ENCODE measurements at places on chromosomes 13 and 19.

DNA sequence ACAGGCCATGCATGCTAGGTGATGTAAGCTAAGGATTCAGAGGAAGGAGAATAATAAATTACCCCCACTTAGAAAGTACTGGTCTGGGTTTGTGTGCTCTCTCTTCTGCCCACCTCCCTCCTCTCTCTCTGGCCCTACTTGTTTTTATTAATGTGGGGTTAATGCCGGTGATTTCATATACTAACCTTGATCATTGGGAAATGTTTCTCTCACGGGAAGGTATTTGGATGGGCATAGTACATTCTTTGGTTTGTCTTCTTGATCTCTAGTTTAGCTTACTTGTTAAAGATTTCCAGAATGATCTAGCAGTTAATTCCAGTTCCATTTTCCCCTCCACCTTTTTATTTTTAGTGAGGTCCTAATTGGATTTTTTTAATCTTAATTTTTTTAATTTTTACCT, 24.6 kb downstream of the ARHGAP35 start:
- no peak for DNase-seq

- no peak for DNase-seq
Measured at GRCh38 chr19:18274781-18275356, 617 bp upstream of the IQCN start.

- no peak for DNase-seq
Measured at GRCh38 chr19:30001791-30002190, 59.8 kb downstream of the URI1 start.

DNA sequence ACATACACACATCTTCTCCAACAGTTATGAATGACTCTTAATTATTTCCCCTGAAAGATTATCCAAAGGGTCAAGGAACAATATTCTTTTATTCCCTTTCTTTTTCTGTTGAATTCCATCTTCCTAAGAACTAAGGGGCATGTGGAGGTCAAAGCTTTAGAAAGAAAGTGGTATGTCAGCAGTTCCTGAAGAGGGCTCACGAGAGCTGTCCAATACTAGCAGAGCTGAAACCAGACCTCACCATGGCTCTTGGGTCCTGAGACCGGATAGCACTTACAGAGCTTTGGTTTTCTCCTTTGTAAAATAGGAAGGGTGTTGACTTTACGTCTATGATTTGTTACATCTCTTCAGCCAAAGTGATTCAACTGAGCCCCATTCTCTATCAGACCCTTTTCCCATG, 109.8 kb upstream of the FREM2 start:
- DNase-seq: no peak

DNA sequence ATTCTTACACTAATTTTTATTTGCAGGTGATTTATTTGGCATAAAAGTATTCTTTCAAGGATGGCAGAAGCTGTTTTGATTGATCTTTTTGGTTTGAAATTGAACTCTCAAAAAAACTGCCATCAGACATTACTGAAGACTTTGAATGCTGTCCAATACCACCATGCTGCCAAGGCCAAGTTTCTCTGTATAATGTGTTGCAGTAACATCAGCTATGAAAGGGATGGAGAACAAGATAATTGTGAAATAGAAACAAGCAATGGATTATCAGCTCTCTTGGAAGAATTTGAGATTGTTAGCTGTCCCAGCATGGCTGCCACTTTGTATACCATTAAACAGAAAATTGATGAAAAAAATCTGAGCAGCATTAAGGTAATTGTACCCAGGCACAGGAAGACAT, 1.2 kb downstream of the LACC1 start:
- DNase-seq: no peak

DNA sequence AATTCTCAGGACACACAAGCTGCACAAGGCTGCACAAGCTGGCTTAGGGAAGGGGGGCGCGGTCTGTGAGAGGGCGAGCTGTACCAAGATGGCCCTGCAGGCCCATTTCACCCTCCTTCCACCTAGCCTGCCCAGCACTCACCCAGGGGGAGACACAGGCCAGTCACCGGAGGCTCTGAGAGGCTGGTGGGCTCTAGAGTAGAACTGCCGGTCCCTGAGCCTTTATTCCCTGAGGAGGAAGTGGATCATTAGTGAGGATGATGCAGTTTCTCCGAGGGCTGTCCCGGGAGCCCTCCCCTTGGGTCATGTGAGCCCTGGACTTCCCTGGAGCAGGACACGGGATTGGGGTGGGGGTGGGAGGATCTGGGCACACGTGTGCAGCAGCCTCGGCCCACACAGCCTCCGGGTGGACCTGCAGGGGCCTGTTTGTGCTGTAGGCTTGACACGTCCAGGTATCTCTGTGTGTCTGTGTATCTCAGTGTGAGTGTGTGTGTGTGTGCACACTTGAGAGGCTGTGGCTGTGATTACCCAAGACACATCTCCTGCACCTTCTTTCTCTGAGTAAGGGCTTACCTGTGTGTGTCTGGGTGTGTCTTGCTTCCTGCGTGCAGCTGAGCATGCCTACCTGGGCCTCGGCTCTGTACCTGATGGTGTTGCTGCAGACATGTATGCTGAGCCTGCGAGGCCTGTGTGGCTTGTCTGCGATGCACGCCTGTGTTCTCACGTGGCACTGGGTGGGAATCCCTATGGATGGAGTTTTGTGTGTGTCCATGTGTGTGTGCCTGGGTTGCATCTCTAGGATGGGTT, at the start of gene ACP5:
Gene ACP5 (minus strand): TSS at position 195 of the 807 bp plus-strand sequence. CDS start 328 bp downstream, outside the sequence.
- DNase-seq: no peak

DNA sequence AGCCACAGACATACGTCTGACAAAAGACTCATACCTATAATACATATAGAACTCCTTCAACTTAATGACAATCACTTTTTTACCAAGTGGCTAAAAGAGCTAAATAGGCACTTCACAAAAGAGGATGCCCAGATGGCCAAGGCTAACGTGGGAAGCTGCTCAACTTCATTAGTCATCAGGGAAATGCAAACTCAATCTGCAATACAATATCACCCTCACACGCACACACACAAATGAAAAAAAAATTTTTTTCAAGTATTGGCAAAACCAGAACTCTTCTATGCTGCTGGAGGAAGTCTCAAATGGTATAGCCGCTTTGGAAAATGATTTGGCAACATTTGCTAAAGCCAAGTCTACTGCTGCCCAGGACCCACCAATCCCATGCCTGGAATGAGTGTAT, 14.6 kb upstream of the DNMT1 start:
- no peak for DNase-seq

DNA sequence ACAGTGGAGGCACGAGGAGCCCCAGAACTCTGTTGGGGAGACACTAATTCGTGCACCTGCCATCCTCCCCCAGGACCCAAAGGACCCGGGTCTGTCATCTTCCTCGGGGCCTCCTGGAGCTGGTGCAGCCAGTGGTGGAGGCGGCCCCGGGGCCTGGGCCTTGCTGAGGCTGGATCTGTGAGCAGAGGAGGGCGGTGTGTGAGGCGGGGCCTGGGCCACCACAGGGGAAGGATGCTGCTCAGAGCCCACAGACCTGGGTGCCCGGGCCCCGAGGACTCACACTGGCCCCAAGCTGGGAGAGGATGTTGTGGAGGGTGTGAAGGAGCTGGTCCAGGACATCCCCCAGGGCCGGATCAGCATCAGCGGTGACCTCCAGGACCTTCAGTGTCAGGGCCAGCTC, 8.3 kb downstream of the IFNL3 start:
- DNase-seq: peak; percentile 20

DNA sequence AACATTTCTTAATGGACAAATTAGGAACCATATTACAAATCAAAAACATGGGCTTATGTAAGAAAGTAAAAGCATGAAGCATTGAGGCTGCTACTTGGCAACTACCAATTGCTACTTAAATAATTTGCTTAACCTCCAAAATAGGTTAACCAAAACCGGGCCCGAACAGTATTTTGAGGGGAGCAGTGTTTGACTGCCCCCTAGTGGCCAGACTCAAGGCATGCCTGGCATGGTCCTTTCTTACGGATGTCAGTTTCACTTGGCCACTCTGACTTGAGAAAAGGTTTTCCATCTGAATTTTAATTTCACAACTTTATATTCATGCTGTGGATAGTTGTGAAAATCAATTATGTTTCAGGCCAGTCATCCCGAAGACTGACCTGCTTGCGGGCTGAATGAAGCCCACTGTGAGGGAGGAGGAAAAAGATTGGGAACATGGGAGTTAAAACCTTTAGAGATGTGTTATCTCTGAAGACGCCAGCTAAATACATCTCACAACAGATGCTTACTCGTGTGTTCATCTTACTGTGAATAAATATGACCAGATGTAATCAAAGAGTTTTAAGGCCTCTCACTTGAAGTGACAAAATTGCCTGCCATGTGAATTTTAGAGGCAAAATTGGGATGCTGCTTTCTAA, 2.9 kb downstream of the RXFP2 start:
- DNase-seq: peak; percentile 47

DNA sequence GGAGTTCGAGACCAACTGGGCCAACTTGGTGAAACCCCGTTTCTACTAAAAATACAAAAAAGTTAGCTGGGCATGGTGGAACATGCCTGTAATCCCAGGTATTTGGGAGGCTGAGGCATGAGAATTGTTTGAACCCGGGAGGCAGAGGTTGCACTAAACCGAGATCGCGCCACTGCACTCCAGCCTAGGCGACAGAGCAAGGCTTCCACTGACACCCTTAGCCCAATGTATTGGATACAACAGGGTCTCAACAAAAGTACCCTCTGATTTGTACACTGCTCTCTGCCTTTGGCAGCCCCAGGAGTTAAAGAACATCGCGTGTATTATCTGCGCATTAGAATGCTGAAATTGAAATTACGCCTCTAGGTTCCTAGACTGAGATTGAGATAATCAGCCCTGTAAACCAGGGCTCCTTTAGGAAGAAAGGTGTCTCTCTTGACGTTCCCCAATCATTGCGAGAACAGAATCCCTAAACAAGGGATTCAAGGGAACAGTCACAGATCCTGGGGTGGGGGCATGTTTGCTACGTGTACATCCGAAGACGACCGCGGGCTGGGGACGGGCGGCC, 21.9 kb downstream of the IPO5 start:
- no peak for DNase-seq

GRCh38 chr13:109990296-109990695, 203.9 kb upstream of the IRS2 start:
- no peak for DNase-seq

- DNase-seq: no peak
Measured at GRCh38 chr13:106484084-106484483, 51.4 kb downstream of the EFNB2 start.

DNA sequence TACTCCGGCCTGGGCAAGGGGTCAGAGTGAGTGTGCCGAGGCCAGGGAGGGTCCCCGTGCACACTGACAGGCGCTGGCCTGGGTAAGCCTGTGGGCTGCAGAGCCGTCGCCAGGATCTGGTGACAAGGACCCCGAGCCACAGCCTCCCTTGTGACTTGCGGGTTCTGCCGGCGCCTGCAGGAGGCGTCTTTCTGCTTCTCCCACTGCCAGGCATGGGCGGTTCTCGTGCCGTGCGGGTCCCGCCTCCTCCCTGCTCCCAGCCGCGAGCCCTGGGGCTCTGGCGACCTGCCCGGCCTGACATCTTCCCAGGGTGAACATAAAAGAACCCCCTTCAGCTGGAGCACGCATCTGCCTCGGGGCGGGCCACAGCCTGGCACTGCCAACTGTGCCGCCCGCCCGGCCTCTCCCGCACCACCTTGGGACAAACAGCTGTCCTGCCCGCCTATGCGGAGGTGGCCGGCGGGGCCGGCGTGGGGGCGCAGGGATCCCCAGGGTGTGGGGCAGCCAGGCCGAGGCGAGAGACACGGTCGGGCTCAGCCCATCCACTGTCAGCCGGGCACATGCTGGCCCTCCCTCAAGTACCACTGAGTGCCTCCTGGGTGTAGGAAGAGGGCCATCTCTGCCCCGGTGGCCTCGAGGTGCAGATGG, 1.5 kb upstream of the HCN2 start:
- DNase-seq: peak; percentile 73
